ENCODE measurements at places on chromosomes 3 and 15.
A peak's percentile ranks its signal among the peaks of the same experiment; 100 is the strongest.

DNA sequence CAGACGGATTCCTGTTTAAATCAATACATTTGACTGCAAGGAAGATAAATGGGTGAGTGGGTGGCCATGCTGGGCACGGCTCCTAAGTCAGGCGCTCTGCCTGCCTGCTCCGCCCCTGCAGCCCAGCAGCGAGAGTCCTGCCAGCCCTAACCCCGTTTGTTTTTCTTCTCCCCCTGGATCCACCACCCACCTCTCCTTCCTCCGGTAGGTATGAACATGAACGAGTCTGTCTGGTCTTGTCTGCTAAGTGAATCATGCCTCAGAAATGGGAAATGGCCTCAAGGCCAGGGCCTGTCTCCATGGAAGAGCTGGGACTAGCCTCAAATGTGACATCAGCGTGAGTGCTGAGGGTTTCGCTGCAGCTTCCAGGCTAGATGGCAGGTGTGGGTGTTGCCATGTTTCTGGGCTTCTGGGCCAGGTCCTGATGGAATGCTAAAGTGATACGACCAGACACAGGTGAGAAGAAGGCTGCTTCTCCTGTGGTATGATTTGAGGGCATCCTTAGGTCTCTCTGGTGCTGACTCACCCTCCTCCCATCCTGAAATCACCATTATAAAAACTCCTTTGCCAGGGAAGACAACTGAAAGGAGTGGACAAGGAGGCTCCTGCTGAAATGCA, 5.6 kb upstream of the FEM1B start:
- peak; percentile 47 for DNase-seq

GRCh38 chr15:40010686-40011085, 28.3 kb downstream of the SRP14 start:
- DNase-seq, result no peak

- no peak for DNase-seq
Measured at GRCh38 chr3:116040152-116040551, 405.1 kb downstream of the LSAMP start.

DNA sequence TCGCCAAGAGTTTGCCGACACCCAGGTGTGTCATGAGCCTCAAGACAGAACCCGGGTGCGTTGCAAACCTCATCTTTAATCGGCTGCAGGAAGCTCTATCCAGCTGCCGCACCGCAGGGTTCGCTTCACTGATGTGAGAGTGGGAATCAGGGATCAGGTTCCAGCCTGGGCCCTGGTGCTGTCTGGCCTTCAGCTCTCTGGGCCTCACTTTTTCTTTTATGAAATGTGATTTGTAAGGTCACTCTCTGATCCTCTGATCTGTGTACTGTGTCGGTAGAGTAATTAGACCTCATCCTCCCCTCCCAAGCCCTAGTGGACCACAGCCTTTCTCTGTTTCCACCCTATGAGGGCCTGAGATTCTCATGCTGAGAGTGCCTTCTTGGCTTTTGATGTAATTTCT, 202.8 kb upstream of the UBE2E1 start:
- DNase-seq, result peak; percentile 7

DNA sequence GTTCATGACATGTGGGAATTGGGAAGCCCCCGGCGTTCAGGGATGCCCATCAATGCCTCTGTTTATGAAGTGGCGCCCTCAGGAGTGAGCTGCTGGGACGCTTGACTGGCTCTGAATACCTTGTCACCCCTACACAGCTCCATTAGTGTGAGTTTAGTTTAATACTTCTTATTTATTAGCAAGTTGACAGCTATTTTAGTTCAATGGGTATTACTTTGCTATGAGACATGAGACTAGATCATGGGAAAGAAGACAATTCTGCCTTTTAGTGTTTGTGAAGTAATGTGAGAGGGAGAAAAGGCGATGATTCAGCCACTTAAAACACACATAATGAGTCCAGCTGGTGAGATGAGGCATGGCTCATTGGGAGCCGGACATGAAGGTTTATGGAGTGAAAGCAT, 678.5 kb downstream of the NR2F2 start:
- DNase-seq, result no peak

DNA sequence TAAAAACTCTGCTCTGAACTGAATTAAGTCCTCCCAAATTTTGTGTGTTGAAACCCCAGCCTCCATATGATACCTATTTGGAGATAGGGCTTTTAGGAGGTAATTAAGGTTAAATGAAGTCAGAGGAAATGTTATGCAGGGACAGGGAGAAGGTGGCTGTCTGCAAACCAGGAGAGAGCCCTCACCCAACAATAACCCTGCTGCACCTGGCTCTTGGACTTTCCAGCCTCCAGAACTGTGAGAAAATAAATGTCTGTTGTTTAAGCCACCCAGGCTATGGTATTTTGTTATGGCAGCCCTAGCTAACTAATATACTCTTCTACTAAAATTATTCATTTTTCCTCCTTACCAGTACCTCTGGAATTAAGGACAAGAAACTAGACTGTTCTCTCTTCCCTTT, 79.5 kb downstream of the MEIS2 start:
- no peak for DNase-seq

DNA sequence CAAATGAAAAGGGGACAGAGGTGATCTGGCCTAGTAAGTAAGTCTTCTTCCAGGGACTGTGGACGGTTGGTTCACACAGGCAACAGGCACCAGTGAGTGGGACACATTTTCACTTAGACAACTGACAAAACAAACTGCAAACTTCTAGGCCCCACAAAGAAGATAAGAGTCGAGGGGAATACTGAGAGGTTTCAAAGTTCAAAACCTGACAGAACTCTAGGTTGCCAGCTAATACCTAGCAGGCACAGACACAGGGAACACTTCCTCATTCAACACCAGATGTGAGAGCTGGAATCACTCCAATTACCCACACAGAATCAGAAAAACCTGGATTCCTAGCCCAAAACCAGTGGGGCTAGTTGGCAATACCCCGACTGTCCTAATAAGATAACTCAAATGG, 621.7 kb downstream of the ZPLD1 start:
- DNase-seq, result no peak

- DNase-seq, result peak; percentile 78
Measured at GRCh38 chr3:149967086-149967685, 3.5 kb downstream of the PFN2 start.

DNA sequence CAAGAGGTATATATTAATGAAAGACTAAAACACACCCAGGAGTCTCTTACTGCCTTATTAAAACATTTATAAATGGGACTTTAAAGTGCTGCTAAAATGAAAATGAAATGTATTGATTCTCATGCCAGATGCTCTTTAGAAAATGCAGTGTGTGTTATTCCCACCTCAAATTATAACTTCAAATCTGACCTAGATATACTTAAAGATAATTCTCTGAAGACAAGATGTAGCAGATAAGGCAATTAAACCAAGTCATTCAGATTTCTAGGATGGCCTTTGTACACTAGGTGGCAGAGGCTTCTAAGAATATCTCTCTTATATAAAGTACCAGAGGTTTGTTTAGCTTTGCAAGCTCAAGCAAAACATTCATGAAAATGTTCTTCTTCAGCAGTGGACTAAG, 26.9 kb upstream of the GOLGA8B start:
- no peak for DNase-seq

DNA sequence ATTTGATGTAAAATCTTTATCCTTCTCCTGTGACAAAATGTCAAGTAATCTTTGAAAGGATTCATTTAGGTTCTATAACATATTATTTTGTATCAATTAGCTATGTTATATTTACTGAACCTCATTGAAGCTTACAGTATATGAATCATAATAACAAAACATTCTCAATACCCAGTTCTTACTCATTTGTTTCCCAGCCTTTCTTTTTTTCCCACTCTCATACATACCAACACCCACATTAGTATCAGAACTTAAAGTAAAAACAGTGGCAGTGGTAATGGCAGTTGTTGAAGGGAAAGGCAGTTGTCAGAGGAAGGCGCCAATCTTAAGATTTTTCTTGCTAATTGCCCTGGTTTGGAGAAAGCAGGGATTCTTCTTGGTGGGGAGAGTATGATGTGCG, 33.2 kb upstream of the TRPC1 start:
- no peak for DNase-seq

GRCh38 chr3:126104742-126105605, 21.1 kb upstream of the SLC41A3 start:
- no peak for DNase-seq

- no peak for DNase-seq
Measured at GRCh38 chr3:42979044-42979972, at the start of gene GASK1A. Gene GASK1A, plus strand, starts transcription at chr3:42979311. Its CDS starts 332 bp downstream, at chr3:42979643.

- DNase-seq, result no peak
Measured at GRCh38 chr3:23242106-23242505, 39.0 kb downstream of the UBE2E2 start.

DNA sequence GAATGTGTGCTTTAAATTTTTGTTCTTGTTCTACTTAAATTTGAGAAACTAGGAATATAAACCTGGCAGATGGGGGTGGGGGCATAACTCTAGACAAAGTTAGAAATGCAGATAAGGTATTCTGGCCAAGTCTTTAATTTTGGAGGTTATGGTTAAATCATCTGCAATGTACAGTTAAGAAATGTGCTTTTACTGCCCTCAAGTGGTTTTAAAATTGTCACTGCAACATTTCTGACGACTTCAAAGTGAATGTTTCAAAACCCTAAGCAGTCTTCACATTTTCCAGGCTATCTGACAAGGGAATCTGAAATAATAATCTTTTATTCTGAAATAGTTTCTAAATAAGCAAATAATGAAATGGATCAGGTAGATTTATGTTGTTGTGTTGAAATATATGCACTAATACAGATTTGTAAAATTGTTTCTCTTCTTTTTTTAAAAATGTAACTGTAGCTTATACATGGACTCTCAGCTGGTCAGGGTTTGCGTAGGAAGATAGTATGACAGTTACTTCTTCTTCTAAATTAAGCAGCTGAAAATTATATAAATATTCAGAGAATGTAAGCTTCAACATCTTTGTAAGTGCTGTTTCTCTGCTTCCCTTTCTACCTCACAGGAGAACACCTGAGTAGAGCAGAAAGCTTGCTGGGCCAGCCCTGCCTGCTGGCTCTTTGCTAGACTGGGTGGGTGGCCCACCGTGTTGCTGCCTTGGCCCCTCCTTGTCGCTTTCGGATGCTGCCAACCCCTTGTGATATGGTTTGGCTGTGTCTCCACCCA, 45.0 kb downstream of the SUCNR1 start:
- peak; percentile 22 for DNase-seq

DNA sequence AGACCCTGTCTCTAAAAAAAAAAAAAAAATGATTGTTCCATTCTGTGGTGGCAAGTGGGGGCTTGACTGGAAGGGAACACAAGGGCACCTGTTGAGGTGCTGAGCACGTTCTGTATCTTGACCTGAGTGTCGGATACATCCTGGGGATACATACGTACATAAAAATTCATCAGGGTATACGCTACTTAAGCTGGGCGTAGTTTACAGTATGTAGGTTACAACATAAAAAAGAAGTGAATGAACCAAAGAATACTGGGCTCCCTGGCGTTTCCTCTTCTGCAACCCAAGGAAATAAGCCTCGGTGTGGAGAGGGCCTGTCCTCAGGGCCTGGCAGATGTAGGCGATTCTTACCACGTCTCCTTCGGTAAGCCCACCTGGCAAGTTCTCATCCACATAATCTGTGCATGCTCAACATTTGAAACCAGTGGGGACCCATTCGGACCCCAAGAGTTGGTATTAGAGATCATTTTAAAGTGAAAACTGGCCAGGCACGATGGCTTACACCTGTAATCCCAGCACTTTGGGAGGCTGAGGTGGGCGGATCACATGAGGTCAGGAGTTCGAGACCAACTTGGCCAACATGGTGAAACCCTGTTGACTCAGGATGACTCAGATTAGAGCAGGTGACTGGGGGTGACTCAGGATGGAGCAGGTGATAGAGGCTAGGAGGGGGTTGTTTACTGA, 5.1 kb upstream of the MUC20 start:
- no peak for DNase-seq

- DNase-seq, result peak; percentile 81
Measured at GRCh38 chr15:43285609-43286037, 18.9 kb upstream of the TGM5 start.

- no peak for DNase-seq
Measured at GRCh38 chr3:58072052-58072762, 64.0 kb downstream of the FLNB start.

DNA sequence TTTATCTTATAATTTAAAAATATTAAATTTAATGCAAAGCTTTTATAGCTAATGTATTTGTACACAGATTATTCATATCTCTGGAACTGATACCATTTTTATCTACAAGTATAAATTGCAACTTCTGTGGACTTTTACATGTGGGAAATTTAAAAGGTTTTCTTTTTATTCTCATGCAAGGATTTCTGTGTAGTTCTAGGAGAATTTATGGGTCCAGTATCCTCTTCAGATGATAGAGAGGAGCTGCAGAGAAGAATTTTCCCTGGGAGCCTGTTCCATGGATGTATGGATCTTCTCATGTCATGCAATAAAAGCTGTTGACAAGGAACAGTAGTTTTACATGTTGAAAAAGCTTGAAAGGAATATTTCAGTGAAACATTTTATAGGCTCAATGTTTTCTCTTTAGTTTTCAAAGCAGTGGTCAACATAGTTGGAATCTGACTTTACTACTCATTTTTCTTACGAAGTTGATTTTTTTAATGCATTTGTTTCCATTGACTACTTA, 119.7 kb downstream of the MCTP2 start:
- no peak for DNase-seq

GRCh38 chr15:58918239-58918638, 15.2 kb downstream of the SLTM start:
- no peak for DNase-seq

- peak; percentile 28 for DNase-seq
Measured at GRCh38 chr3:38001456-38002081, 11.0 kb downstream of the VILL start.

DNA sequence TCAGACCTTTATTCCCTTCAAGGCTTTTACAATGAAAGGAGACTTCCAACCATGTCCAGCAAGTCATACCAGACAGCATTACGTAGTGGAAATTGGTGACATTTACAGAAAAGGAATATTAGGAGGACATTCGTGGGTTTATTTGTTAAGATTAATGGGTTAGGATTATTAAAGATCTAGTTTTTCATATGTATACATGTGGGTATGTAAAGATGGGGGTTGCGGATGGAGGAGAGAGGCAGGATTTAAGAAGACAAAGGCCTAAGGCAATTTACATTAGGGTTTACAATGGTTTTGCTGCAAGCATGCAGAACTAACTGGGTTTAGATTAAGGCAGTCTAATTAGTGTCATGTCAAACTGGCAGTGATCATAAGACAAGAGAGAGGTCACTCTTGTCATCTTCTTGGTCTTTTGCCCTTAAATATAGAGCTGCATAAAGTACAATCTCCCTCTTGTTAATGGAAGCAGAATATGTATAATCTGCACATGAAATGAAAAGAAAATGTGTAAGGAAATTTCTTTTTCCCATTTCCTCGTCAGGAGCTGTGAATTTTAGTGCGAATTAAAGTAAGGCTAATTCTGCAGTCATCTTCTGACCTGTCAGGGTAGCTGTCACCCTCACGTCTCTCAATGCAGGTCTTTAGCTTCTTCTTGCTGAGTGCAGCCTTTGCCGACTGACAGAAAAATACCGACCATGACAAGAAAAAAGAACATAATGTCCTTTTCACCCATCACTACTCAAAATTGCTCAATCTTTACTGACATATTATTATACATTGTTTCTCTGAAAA, 258.9 kb upstream of the MEIS2 start:
- DNase-seq, result no peak

- no peak for DNase-seq
Measured at GRCh38 chr3:129313665-129314385, 35.2 kb downstream of the HMCES start.

Data from NCI-H510A treated with DMSO at 0.1 percent for 48 hours (cell line).